RPMI8226 (cell line): ENCODE measurements at places on chromosomes 11 and 22.

DNA sequence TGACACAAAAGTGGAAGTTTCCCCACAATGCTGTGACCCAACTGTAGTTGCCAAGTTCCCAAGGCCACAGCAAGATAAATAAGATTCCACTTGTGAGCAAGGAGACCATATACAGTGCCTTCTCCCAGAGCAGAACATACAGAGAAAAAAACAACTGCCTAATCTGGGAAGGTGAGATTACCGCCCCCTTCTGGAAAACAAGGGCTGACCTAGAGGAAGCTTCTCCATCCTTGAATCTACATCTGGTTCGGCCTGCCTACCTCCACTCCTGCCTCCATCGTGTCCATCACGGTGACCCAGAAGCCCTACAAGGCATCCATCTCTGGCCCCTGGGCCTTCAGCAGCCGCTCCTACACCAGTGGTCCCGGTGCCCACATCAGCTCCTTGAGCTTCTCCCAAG is 6.1 kb upstream of the RNASEH2C start:
- DNase-seq = no peak

DNA sequence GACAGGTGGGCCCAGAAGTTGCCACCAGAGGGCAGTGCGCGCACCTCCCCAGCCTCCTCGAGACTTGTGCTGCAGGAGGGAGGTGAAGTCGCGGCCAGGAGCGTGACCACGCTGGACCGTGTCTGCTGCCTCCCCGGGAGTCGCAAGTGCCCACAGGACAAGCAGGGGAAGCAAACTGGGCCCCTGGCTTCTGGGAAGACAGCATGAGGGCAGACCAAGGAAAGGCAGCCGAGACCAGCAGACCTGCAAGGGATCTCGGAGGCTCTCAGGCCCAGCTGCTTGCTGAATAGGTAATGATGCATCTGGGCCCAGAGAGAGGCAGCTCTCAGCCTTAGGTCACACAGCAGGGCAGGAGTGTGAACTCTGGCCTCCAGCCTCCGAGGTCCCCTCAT is 17.0 kb upstream of the IL2RB start:
- peak; percentile 81 for DNase-seq

GRCh38 chr11:35911013-35911412 is 32.8 kb upstream of the LDLRAD3 start:
- DNase-seq = no peak

DNA sequence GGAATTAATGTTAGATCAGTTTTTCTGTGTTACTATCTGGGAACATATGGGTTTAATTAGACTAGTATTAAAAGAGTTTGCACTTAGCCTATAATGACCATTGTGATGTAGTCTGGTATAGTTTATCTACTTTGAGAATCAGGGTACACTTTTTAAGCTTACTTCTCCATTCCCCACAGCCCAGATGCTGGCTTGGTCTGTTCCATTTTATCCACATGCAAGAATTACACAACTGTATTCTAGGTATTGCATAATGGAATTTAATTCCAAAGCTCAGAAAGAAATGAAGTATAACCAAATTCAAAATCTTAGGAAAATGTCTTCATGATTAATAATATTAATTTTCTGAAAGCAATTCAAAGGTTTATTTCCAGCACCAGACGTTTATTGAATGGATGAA is 122.2 kb upstream of the PDGFD start:
- no peak for DNase-seq

DNA sequence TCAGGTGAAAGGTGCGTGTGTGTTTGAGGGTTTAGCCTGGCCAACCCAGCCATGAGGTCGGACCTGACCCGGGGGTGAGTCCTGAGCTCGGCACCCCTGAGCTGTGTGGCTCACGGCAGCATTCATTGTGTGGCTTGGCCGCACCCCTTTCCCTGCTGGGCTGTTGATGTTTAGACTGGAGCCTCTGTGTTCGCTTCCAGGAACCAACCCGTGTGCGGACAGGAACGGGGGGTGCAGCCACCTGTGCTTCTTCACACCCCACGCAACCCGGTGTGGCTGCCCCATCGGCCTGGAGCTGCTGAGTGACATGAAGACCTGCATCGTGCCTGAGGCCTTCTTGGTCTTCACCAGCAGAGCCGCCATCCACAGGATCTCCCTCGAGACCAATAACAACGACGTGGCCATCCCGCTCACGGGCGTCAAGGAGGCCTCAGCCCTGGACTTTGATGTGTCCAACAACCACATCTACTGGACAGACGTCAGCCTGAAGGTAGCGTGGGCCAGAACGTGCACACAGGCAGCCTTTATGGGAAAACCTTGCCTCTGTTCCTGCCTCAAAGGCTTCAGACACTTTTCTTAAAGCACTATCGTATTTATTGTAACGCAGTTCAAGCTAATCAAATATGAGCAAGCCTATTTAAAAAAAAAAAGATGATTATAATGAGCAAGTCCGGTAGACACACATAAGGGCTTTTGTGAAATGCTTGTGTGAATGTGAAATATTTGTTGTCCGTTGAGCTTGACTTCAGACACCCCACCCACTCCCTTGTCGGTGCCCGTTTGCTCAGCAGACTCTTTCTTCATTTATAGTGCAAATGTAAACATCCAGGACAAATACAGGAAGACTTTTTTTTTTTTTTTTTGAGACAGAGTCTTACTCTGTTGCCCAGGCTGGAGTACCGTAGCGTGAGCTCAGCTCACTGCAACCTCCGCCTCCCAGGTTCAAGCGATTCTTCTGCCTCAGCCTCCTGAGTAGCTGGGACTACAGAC is 53.9 kb upstream of the PPP6R3 start:
- DNase-seq = no peak

- DNase-seq = no peak
Observed at GRCh38 chr11:27864611-27865010, 164.4 kb upstream of the BDNF start.

DNA sequence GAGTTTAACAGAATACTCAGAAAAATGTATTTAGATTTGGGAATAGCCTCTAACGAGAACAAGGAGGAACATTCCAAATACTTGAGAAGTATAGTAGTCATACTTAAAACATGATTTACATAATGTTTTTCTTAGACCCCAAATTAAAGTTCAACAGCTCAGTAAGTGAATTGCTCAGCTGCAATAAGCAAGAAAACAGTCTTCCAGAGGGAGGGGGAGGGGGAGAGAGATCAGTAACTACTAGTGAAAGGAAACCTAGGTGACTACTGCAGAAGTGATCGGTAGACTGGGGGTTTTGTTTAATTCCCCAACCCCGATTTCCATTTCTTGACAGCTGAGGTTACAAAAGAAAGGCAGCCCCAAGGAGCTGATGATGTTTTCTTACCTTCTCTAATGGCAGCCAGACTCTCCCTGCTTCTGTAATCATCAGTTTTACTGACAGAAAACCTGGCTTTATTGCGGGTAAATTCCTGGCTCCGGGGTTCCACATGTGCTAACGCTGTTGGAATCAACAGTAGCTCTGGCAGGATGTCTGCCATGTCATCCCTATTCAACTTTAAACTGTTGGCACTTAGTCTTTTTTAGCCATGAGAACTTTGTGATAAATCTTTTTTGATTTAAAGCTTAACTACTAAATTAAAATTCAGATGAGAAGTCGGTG is 82.4 kb upstream of the BIRC3 start:
- DNase-seq = no peak

GRCh38 chr11:7060868-7061267 is 27.9 kb upstream of the RBMXL2 start:
- DNase-seq = no peak

- DNase-seq = no peak
Observed at GRCh38 chr11:8309862-8310261, 46.2 kb upstream of the LMO1 start.

GRCh38 chr11:118212781-118213191 is 12.0 kb downstream of the JAML start:
- peak; percentile 11 for DNase-seq

DNA sequence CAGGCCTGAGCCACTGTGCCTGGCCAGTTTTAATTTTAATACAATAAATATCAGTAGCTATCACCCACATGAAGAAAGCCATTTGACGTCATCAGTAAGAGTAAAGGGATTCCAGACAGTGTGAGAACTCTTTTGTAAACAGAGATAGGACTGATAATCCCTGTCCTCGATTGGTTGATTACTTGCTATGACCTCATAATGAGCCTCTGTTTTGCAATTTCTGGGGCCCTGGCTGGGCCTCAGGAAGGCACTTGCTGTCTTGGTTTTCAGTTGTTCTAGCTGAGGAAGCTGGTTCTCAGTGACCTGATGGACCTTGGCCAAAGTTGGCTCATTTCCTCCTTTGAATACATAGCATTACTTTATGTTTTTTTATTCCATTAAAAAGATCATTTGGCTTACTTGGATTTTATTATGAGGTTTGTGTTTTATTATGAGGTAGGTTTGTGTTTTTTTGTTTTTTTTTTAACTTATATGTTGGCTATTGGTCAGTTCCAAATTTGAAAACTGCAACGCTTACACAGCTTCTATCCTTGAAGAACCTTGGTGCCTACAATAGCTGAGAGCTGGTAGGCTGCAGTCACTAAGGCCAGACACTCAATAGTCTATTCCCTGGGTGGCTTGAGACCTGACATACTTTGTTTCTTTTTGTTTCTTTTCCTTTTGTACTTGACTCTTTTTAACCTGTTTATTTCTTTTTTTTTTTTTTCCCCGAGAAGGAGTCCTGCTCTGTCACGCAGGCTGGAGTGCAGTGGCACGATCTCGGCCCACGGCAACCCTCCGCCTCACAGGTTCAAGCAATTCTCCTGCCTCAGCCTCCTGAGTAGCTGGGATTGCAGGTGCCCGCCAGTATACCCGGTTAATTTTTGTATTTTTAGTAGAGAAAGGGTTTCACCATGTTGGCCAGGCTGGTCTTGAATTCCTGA is 20.0 kb downstream of the MARK2 start:
- no peak for DNase-seq

DNA sequence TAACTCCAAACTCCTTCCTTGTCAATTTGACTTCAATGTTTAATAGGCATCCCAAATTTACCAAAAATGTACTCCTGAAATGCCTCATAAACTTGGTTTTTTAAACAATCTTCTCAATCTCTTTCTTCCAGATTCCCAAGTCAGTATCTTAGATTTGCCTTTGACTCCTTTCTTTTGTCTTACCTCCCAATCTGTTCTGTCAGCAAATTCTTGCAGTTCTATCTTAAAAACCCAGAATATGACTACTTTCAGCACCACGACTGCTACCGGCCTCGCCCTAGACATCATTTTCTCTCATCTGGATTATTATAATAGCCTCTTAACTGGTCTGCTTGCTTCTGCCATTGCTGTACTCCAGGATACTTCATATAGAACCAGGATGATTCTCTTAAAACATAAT is 7.9 kb downstream of the NLRP14 start:
- no peak for DNase-seq

DNA sequence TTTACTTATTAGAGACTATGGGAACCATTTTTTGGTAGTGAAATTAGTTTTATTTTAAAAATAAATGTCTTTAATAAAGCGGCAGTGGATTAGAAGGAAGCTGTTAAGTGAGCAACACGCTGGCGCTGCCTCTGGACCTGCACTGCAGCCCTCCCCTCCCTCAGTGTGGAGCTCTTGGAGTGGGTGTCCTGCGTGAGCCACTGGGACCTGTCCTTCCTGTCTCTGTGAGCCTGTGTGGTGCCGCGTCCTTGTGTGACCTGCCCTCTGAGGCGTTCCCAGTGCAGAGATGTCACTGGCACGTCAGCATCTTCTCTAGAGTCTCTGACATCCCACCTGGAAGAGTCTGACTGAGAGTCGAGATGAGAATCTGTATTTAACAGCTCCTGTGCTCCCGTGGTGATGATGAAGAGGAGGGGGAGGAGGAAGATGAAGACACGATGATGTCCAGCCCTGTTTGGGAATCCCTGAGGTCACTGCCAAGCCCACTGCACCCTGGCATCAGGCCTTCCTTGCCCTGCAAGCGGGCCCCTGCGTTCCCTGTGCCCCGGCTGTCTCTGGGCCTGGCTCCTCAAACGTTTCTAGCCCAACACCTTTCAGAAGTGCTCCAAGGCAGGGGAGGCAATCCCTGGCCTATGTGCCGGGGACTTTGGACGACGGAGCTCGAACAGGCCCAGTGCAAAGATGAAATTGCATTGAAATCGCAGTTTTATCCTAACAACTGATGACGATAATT is 271.8 kb downstream of the TBC1D22A start:
- DNase-seq = no peak

DNA sequence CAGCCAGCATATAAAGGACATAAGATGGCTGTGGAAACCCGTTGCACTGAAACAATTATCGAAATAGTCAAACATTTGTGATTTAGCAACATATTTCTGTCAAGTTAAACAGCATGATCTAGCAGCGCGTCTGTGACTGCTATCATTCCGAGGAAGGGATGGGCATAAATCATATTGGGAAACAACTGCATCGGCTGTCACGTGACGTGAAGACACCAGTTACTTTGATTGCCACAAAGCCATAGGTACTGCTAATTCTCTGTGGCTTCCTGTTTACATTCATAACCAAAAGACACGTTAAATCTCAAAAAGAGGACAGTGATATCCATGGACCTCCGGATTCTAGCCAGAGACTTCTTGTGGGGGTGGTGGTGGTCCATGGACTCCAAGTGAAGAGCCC is 87.8 kb downstream of the CACNA1I start:
- no peak for DNase-seq

DNA sequence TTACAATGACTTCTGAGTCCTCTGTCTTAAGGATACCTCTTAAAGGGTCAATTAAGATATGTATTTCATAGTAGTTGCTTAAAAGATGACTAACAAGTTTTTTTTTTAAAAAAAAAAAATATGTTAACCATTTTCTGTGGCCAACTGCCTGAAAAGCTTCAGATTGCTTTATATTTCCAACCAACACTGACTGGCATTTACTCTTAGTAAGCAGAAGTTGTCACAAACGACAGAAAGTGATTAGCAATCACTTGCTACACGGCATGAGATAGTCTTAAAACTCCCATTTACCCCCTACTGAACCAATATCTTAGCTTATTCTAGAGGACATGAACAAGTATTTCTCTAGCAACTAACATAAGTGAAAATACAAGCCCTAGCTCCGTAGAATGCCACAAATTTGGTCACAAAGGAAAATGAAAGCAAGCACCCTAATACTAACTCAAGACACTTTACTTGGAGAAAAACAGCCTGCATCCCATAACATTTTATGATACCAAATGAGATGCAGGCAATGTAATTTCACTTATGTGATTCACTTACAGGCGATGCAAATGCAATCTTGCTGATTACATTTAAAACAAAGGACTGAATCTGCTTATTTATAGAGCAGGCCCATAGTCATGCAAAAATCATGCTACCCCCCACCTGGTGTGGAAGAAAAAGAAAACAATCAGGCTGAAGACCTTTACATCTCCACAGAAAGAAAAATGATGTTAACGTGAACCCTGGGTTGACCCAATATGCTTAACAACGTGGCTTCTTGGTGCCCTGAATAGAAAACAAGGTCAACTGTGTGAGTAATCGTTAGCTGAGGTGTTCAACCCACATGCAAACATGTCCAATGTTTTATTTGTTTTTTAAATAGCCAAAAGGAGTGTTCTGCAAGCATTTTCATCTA is 25.7 kb downstream of the MPPED2 start:
- no peak for DNase-seq
